ENCODE measurements at places on chromosomes 5 and 9. TPM values are rescaled to one million over a fixed set of nuclear protein-coding genes. Genes with fewer than 3 reads are reported as not detected.

DNA sequence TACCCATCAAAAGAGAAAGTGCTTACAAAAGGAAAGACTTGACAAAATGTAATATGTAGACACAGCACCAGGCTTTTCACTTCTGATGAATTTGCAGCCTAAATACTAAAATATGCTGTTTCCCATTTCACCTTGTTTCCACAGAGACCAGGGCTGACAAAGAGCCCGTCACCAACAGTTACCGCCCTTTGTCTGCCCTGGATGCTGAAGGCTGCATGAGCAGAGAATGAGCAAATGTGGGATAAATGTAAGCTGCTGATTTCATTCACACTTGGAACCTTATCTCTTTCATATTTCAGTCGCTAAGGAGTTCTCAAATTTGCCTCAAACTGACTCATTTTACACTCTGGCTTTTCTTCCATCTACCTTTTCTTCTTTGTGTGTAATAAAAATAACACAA is 213.9 kb downstream of the TMEM167A start:
- H3K27me3 ChIP-seq: no peaks in the 10 kb centered on the region
- no peaks in the 10 kb centered on the region for H3K36me3 ChIP-seq
- no peak overlapping the region for H3K27ac ChIP-seq
- no peak for DNase-seq

DNA sequence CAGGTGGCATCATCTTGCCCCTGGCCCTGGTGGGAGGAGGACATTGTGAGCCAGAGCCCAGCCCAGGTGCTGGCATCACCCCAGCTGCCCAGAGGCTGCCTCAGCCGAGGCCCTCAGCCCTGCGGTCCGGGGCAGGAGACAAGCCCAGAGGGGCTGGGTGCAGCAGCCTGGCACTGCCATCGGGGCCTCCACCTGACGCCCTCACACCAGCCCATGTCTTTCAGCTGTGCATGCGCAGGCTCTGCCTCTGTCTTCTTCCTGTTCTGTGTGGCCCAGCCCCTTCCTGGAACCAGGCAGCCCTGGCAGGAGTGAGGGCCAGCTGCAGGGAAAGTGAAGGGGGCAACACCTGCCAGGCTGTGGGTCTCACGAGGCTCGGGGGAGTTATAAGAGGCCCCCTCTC is 4.8 kb upstream of the CEL start:
- no peak for DNase-seq
- no peak overlapping the region for H3K4me3 ChIP-seq
- H3K36me3 ChIP-seq: peaks cover 31% of the 10 kb centered on the region
- peaks cover 18% of the 10 kb centered on the region for H3K4me1 ChIP-seq

DNA sequence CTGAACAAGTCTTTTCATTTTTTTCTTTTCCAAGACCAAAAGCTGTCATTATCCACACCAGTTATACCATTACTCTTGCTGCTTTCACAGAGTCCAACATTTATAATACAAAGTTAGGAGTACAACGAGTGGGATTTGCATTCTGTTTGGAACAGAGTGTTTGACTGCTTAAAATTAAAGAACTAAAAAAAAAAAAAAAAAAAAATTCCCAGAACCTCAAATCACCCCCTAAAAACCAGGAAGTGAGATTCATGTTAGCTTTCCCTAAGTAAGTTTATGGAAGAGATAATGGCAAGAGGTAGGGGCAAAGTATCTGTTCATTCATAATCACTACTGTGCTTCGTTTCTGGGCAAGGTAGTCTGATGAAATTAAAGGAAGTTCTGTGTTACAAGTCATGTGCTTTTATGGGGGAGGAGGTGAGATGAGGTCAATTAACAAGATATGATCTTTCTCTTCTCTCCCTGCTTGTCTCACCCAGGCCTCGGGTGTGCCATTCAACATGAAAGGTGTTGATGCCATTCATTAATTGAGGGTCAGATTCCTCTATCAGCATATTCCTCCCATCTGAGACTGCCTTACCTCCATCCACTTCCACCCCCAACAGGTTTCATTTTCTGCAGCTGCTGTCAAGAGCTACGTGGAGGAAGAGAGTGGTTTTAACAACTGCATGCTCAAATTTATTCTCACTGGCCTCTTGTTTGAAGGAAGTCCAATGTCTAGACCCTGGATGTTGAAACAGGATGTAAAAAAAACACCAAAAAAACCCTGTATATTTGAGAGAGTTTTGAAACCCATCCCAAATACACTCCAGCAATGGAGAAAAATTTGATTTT is 58.1 kb downstream of the MARCHF3 start:
- no peak overlapping the region for H3K27ac ChIP-seq
- no peaks in the 10 kb centered on the region for H3K27me3 ChIP-seq
- H3K4me1 ChIP-seq: peaks cover 9% of the 10 kb centered on the region

Gene ALDH7A1
- 33.4 TPM for total RNA-seq

Gene ADRB2
- total RNA-seq: 7.5 TPM

Gene NSUN2
- 37.7 TPM for total RNA-seq

- peaks cover 10% of the 10 kb centered on the region for H3K4me1 ChIP-seq
- H3K4me3 ChIP-seq: no peak overlapping the region
- H3K36me3 ChIP-seq: no peaks in the 10 kb centered on the region
- H3K27me3 ChIP-seq: no peaks in the 10 kb centered on the region
- no peak overlapping the region for H3K27ac ChIP-seq
These were observed 146.1 kb upstream of the ZNF462 start for GRCh38 chr9:106716820-106717219.

GRCh38 chr5:10563945-10564837 is at the start of gene ANKRD33B:
Gene ANKRD33B, plus strand, starts transcription at chr5:10564070. Its CDS starts 398 bp downstream, at chr5:10564468.
- peak within 1 kb of the TSS; percentile 64 for H3K4me3 ChIP-seq
- peaks cover 39% of the 10 kb centered on the region for H3K4me1 ChIP-seq
- H3K27ac ChIP-seq: peak within 1 kb of the TSS; percentile 65
- DNase-seq: peak; percentile 88
- H3K27me3 ChIP-seq: no peaks in the 10 kb centered on the region

Gene LEAP2
- 1.2 TPM for total RNA-seq

DNA sequence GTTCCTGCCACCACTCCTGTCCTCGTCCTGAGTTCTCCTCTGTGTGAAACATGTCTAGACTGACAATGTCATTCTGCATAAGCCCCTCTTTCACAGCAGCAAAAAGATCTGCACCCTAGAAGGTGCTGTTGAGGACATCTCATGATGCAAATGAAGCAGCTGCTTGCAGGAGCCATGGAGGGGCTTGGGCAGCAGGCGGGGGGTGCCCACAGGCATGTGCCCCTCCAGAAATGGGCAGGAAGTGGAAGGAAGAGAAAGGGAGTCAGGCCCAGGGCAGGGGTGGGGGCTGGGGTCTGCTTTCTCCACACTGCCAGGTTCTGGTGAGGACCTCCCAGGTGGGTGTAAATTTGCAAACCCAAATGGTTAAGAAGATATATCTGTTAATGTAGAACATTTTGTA is 54.5 kb upstream of the KCNMB1 start:
- H3K4me3 ChIP-seq: no peak overlapping the region
- H3K36me3 ChIP-seq: no peaks in the 10 kb centered on the region
- no peak overlapping the region for H3K27ac ChIP-seq
- no peaks in the 10 kb centered on the region for H3K27me3 ChIP-seq
- no peak for DNase-seq

- H3K27me3 ChIP-seq: no peaks in the 10 kb centered on the region
- peaks cover 8% of the 10 kb centered on the region for H3K4me1 ChIP-seq
- H3K36me3 ChIP-seq: no peaks in the 10 kb centered on the region
These were observed 365.5 kb downstream of the TMEM38B start for GRCh38 chr9:106059886-106060285.

Gene TOR1B
- total RNA-seq: 18.0 TPM

DNA sequence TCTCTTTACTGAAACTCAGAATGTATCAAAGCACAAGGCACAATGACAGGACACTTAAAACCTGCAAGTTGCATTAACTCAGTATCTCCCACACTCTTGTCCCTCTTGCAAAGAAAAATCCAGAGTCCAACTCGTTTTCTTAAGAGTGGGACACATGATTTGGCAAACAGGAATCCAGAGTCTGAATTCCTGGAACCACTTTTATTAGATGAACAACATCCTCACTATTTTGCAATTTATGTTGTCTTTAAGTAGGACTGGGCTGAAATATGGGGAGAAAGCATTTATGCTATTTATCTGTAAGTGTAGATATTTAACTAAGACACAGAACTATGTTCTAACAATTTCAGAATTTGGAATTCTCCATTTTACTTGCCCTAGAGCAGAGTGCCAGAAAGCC is 69.1 kb downstream of the ABCA1 start:
- no peak overlapping the region for H3K4me3 ChIP-seq
- H3K4me1 ChIP-seq: peaks cover 6% of the 10 kb centered on the region
- H3K27ac ChIP-seq: no peak overlapping the region
- peaks cover 7% of the 10 kb centered on the region for H3K36me3 ChIP-seq

Data from cardiac muscle cell (in vitro differentiated cells and primary cell).